ENCODE measurements at places on chromosomes 3 and 15.

DNA sequence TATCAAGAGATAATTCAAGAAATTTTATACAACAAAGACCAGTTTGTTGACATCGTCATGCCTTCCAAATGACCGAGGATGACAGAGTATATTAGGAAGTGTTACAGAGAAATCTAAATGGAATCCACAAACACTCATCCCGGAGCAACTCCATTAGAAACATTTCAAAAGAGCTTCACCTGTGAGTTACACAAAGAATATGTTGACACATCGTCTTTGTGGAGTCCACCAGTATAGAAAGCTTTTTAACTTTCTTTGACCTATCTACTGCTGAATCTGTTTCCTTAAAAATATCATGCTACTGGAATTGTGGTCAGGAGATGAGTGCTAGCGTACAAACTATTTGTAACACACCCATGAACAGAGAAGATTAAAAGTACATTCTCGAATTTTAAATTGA, 130.4 kb downstream of the SUCLG2 start:
- no peak for DNase-seq

- no peak for DNase-seq
Observed at GRCh38 chr15:65373163-65373651, 4.6 kb downstream of the IGDCC3 start.

DNA sequence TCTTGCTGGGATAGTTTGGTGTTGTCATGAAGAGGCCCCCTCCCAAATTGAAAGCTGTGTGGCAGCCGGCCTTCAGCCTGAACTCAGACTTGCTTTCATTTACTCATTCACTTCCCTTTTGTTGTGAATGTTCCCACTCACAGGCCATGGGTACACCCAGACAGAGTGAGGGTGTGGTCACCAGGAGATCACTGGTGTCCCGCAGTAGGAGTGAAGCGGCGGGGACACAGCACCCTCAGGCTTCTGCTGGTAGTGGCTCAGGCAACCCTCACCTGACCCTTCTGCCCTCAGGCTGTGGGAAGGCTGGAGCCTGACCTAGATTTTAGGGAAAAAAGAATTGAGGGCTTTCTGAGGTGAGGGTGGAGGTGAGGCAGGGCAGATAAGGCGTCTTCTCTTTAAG, 244.4 kb downstream of the SOX2 start:
- no peak for DNase-seq

DNA sequence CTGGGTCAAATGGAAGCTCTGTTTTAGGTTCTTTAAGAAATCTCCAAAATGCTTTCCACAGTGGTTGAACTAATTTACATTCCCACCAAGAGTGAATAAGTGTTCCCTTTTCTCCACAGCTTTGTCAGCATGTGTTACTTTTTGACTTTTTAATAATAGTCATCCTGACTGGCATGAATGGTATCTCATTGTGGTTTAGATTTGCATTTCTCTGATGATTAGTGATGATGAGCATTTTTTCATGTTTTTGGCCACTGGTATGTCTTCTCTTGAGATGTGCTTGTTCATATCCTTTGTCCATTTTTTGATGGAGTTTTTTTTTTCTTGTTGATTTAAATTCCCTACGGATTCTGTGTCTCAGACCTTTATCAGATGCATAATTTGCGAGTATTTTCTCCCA, 745.0 kb upstream of the BCHE start:
- DNase-seq = no peak

DNA sequence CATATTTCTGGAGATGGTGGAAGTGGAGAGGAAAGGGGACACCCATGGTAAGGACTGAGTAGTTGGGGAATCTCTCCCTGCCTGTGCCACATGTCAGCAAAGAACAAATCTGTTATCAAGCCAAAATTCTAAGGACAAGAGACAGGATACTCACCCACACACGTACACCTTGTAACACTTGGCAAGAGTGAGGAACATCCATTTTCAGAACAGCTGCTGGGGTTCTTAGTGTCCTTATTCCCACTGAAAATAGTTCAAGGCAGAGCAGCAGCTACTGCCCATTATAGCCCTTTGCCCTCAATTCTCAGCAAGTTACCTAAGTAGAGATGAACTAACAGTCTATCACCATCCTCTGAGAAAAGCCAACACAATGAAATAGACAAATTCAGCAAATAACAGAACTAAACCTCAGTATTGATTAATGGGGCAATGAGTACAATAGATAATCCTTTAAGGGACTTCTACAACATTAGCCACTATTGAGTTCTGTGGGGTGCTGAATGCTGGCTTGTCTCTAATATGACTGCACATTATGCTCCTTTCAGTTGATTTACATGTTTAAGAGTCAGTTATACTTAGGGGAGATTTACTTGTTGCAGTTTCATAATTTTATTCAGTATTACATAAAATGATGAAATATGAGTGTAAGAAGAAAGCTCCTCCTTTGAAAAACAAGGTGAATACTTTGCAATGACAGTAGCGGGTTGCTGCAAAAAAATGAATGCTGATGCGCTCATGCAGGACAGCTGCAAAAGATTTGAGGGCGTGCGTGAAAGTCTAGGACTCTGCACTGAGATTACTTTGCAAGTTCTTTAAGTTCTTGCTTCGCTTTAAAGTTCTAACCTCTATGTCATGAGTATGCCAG, 22.4 kb downstream of the SENP5 start:
- no peak for DNase-seq

DNA sequence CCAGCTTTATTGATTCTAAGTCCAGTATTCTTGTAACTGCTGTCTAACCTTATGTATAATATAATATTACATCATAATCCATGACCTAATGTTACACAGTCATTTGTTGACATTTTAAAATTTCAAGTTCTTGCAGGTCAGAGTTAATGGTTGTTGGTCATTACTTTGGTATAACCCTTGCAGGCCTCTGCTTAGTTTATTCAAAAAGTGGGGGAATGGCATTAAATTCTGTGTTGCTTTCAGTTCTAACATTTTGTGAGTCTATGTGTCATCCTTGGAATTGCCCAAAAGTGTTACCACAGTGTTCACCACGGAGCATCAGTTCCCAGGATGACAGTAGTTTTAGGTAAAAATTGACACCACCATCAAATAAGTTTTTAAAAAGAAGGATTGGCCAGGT, 174.8 kb upstream of the BCL6 start:
- DNase-seq = no peak

DNA sequence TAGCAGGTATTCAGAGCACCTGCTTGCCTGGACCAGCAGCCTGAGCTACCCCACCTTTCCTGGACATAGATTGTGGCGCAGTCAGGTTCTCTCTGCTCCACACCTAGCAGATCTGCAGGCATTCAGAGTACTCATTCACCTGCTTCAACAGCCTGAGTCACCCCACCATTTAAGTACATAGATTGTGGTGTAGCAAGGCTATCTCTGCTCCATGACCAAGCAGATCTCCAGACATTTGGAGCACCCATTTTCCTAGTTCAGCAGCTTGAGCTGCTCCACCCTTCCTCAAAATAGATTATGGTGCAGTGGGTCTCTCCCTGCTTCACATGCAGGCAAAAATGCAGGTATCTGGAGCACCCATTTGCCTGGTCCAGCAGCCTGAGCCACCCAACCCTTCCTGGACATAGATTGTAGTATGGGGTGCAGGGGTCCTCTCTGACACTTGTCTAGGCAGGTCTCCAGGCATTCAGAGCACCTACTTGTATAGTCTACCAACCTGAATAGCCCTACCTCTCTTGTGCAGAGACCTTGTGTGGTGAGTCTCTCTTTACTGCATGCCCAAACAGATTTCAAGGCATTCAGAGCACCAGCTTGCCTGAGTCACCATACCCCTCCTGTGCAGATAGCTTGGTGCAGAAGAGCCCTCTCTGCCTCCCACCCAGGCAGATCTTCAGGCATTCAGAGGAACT, 466.0 kb upstream of the THBS1 start:
- DNase-seq = no peak

- no peak for DNase-seq
Observed at GRCh38 chr3:41304593-41304992, 105.3 kb downstream of the CTNNB1 start.

DNA sequence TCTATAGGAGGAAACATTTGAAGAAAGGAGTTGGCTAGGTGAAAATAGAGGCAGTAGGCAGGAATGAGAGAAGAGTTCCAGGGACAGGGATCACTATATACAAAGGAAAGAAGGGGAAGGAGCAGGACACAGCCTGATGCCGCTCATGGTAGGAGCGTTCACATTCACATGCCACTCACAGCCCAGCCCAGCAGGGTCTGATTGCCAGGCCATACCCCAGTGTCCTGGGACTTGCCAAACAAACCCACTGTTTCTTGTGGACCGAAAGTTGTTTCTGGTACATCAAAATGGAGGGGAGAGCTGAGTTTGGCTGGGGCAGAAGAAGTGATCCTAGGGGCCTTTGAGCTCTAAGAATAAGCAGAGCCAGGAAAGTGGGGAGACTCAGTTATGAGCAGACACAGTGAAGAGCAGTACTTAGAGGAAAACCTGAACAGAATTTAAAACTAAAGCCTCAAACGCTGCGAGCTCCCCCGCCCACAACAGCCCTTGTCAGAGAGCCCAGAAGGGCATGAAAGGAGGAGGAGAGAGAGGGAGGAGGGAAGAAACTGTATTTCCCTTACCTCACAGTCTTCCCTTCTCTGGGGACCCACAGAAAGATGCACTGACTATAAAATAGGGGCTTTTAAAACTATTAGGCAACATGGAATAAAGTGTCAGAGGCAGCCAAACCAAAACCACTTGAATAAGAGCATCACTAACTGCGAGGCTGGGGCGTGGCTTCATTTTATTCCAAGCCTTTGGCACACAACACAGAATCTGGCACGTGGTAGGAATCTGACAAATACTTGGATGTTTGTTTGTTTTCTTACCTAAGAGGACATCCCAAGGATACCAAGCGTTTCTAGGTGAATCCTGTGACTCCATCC, 129.0 kb downstream of the RPL22L1 start:
- DNase-seq = no peak
